Body of pancreas (tissue), 4 donors: ENCODE measurements at places on chromosomes 16 and 17. TPM values are rescaled to one million over a fixed set of nuclear protein-coding genes. Genes with fewer than 3 reads are reported as not detected.

Gene TMEM114
- total RNA-seq: not detected

Gene TPSG1
- not detected for total RNA-seq

Gene ACSM2B
- total RNA-seq: 2.3 TPM

Gene CFAP97D1
- not detected for total RNA-seq

Gene SLC46A1
- total RNA-seq: 8.6 TPM

Gene SMIM22
- 4.7 TPM for total RNA-seq

Gene CTRB1
- total RNA-seq: 20,352 TPM

Gene JPH3
- not detected for total RNA-seq

Gene MYH1
- total RNA-seq: not detected

Gene PIRT
- total RNA-seq: 0.78 TPM

Gene KRTAP4-3
- not detected for total RNA-seq

Gene KRTAP1-1
- not detected for total RNA-seq

Gene SULT1A4
- 6.3 TPM for total RNA-seq

Gene MAZ
- 125 TPM for total RNA-seq

Gene ASPSCR1
- 17.9 TPM for total RNA-seq

Gene AOC2
- 1.0 TPM for total RNA-seq

Gene GP1BA
- not detected for total RNA-seq

Gene KRT32
- total RNA-seq: not detected

Gene UTS2R
- not detected for total RNA-seq

Gene CRYBA1
- not detected for total RNA-seq

Gene GNGT2
- not detected for total RNA-seq

Gene FASN
- 388 TPM for total RNA-seq

Gene GPR142
- 0.66 TPM for total RNA-seq

Gene UMOD
- total RNA-seq: 31.3 TPM

Gene KRT25
- total RNA-seq: not detected

Gene KRTAP2-1
- total RNA-seq: not detected

Gene KIF19
- 2.3 TPM for total RNA-seq

Gene ATP2C2
- total RNA-seq: 2.1 TPM

Gene ZG16B
- not detected for total RNA-seq

Gene CCDC40
- total RNA-seq: 2.9 TPM

Gene TERB1
- not detected for total RNA-seq
